ENCODE measurements at places on chromosomes 6 and 20. TPM values are rescaled to one million over a fixed set of nuclear protein-coding genes. Genes with fewer than 3 reads are reported as not detected.

GRCh38 chr6:33696548-33697518, 14.7 kb downstream of the UQCC2 start:
- no peaks in the 10 kb centered on the region for H3K27me3 ChIP-seq
- H3K4me3 ChIP-seq: no peak overlapping the region
- no peaks in the 10 kb centered on the region for H3K36me3 ChIP-seq
- H3K4me1 ChIP-seq: no peaks in the 10 kb centered on the region

GRCh38 chr20:6924681-6925080, 157.2 kb downstream of the BMP2 start:
- DNase-seq: no peak
- no peaks in the 10 kb centered on the region for H3K27me3 ChIP-seq

DNA sequence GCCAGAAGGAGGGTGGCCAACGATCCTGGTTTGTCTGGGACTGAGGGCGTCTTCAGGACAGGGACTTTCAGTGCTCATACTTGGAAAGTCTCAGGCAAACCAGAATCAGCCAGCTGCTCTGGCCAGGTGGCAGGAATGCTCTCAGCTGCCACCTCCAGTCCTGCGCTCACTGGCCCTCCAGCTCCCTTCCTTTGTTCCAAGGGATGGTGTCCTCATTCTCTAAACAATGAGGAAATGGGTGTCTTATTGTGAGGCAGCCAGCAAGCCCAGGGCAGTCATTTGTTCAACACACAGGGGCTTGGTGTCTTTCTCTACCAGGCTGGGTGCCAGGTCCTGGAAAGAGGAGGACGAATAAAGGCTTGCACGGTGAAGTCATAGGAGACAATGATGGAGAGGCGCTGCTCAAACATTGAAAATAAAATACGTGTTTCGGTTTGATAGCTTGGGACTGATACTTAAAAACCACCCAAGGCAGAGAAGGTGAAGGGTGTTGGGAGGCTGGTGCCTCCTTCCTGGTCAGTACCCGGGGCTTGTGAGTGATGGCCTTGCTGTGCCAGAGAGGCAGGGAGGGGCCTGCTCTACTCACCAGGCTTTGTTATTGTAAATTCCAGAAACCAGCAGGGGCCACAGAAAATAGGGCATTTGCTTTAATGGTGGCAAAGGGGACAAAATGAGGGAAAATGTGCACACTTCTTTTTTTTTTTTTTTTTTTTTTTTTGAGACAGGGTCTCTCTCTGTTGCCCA, 11.3 kb upstream of the TMEM181 start:
- H3K27ac ChIP-seq: no peak overlapping the region
- H3K36me3 ChIP-seq: no peaks in the 10 kb centered on the region
- no peak for DNase-seq
- H3K27me3 ChIP-seq: no peaks in the 10 kb centered on the region

GRCh38 chr6:53311586-53311935, 37.2 kb downstream of the ELOVL5 start:
- H3K27me3 ChIP-seq: no peaks in the 10 kb centered on the region
- no peak for DNase-seq
- H3K27ac ChIP-seq: no peak overlapping the region

GRCh38 chr6:161000632-161001031, 9.1 kb downstream of the MAP3K4 start:
- H3K27ac ChIP-seq: no peak overlapping the region
- no peak for DNase-seq
- no peaks in the 10 kb centered on the region for H3K27me3 ChIP-seq
- no peak overlapping the region for H3K4me3 ChIP-seq

GRCh38 chr6:46757214-46757596, 10.5 kb downstream of the ANKRD66 start:
- DNase-seq: no peak
- no peaks in the 10 kb centered on the region for H3K36me3 ChIP-seq
- H3K27ac ChIP-seq: no peak overlapping the region
- H3K4me1 ChIP-seq: no peaks in the 10 kb centered on the region
- no peaks in the 10 kb centered on the region for H3K27me3 ChIP-seq

- H3K27ac ChIP-seq: no peak overlapping the region
- no peak for DNase-seq
- H3K36me3 ChIP-seq: no peaks in the 10 kb centered on the region
- H3K27me3 ChIP-seq: no peaks in the 10 kb centered on the region
Measured at GRCh38 chr6:124132256-124132655, 328.6 kb downstream of the NKAIN2 start.

DNA sequence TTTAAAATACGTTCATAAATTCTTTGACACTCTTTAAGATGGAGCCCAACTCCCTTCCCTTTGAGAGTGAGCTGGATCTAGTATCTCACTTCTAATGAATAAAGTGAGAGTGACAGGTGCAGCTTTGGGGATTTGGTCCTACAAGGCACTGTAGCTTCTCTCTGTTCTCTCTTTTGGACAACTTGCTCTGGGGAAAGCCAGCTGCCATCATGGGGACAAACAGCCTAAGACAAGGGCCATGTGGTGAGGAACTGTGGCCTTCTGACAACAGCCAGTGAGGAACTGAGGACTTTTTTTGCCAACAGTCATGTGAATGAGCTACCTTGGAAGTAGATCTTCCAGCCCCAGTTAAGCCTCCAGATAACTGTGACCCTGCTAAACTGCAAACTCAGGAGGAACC, 272.8 kb upstream of the AGPAT4 start:
- H3K27me3 ChIP-seq: no peaks in the 10 kb centered on the region
- DNase-seq: no peak
- no peak overlapping the region for H3K27ac ChIP-seq
- no peaks in the 10 kb centered on the region for H3K4me1 ChIP-seq
- H3K36me3 ChIP-seq: no peaks in the 10 kb centered on the region

GRCh38 chr20:51249781-51250180, 226.9 kb upstream of the KCNG1 start:
- H3K4me1 ChIP-seq: no peaks in the 10 kb centered on the region
- H3K4me3 ChIP-seq: no peak overlapping the region
- no peak for DNase-seq
- no peaks in the 10 kb centered on the region for H3K27me3 ChIP-seq
- H3K36me3 ChIP-seq: no peaks in the 10 kb centered on the region

GRCh38 chr6:149079911-149080491, 237.5 kb upstream of the TAB2 start:
- no peaks in the 10 kb centered on the region for H3K27me3 ChIP-seq
- peak; percentile 56 for DNase-seq
- peak overlapping the region; percentile 60 for H3K27ac ChIP-seq
- no peaks in the 10 kb centered on the region for H3K36me3 ChIP-seq

GRCh38 chr6:117729613-117730012, 54.3 kb downstream of the NUS1 start:
- no peak overlapping the region for H3K4me3 ChIP-seq
- H3K36me3 ChIP-seq: no peaks in the 10 kb centered on the region
- no peak for DNase-seq
- no peaks in the 10 kb centered on the region for H3K27me3 ChIP-seq

- no peak overlapping the region for H3K4me3 ChIP-seq
- no peaks in the 10 kb centered on the region for H3K27me3 ChIP-seq
- H3K27ac ChIP-seq: no peak overlapping the region
- no peaks in the 10 kb centered on the region for H3K4me1 ChIP-seq
Measured at GRCh38 chr6:167794161-167795157, 32.3 kb upstream of the AFDN start.

DNA sequence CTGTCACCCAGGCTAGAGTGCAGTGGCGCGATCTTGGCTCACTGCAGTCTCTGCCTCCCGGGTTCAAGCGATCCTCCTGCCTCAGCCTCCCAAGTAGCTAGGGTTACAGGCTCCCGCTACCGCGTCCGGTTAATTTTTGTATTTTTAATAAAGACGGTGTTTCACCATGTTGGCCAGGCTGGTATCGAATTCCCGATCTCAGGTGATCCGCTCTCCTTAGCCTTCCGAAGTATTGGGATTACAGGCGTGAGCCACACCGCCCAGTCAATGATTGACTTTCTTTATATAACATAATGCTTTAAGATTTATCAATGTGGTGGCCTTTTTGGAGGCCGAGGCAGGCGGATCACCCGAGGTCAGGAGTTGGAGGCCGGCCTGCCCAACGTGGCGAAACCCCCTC, 7.8 kb upstream of the ABT1 start:
- no peaks in the 10 kb centered on the region for H3K36me3 ChIP-seq
- no peaks in the 10 kb centered on the region for H3K27me3 ChIP-seq
- H3K4me1 ChIP-seq: no peaks in the 10 kb centered on the region
- no peak overlapping the region for H3K27ac ChIP-seq
- no peak overlapping the region for H3K4me3 ChIP-seq
- DNase-seq: no peak

- no peaks in the 10 kb centered on the region for H3K36me3 ChIP-seq
- DNase-seq: no peak
- H3K4me3 ChIP-seq: no peak overlapping the region
- H3K27me3 ChIP-seq: no peaks in the 10 kb centered on the region
- H3K27ac ChIP-seq: no peak overlapping the region
- no peaks in the 10 kb centered on the region for H3K4me1 ChIP-seq
Measured at GRCh38 chr6:46380152-46380807, 111.0 kb downstream of the RCAN2 start.

GRCh38 chr6:40543776-40544175, 43.4 kb downstream of the LRFN2 start:
- no peak for DNase-seq
- H3K27me3 ChIP-seq: no peaks in the 10 kb centered on the region
- H3K4me1 ChIP-seq: no peaks in the 10 kb centered on the region

SLC17A1 gene
- total RNA-seq: not detected

TGM3 gene
- total RNA-seq: 0.21 TPM

C20orf144 gene
- not detected for total RNA-seq

KIF13A gene
- 21.2 TPM for total RNA-seq

DEFB124 gene
- not detected for total RNA-seq

ARFGEF3 gene
- total RNA-seq: 5.8 TPM

CASS4 gene
- 9.1 TPM for total RNA-seq

ZNF76 gene
- total RNA-seq: 18.9 TPM

Measured in uterus (tissue), 4 donors.